ENCODE measurements at places on chromosomes 7 and 10.

- DNase-seq = no peak
Observed at GRCh38 chr10:88474884-88475844, 108.0 kb downstream of the RNLS start.

- DNase-seq = no peak
Observed at GRCh38 chr7:136687693-136688322, 180.6 kb upstream of the CHRM2 start.

GRCh38 chr7:141463986-141464385 lies 87.2 kb upstream of the AGK start:
- DNase-seq = no peak

DNA sequence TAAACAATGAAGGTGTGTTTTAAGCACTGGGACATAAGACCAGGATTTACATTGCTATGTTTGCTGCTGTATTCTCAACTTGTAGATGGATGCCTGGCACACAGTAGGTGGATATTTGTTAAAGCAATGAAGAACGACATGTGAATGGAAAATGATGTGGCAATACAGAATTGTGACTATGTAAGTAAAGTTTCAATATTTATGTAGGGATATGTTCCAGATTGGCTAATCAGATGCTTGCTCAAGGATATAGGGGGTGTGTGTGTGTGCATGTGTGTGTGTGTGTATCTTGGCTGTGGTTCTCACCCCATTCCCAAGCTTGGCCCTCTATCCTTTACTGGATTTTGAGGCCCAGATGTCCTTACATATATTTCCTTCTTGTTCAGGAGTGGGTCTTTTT lies 42.7 kb upstream of the LAMB1 start:
- DNase-seq = no peak

Measured in substantia nigra (tissue), 51 donors.